ENCODE measurements at places on chromosomes 5 and 9. TPM values are rescaled to one million over a fixed set of nuclear protein-coding genes. Genes with fewer than 3 reads are reported as not detected.

DNA sequence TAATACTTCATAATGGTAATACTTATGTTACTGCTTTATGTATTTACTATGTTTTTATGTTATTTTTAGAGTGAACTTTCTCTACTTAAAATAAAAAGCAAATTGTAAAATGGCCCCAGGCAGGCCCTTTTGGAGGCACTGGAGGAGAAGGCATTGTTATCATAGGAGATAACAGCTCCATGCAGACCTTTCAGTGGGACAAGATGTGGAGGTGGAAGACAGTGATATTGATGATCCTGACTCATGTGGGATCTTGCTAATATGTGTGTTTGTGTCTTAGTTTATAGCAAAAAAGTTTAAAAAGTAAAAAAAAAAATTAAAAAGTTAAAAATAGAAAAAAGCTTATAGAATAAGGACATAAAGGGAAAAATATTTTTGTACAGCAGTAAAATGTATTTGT, 74.5 kb downstream of the IQGAP2 start:
- DNase-seq = no peak

SPTAN1 gene
- 249 TPM for total RNA-seq

- DNase-seq = no peak
These were observed 155.8 kb downstream of the ZNF608 start for GRCh38 chr5:124590686-124591085.

S1PR3 gene
- 3.4 TPM for total RNA-seq

- DNase-seq = no peak
These were observed 1.3 kb upstream of the DMRT3 start for GRCh38 chr9:974996-975739.

PPP1R2B gene
- total RNA-seq = 0.47 TPM

OLFML2A gene
- not detected for total RNA-seq

DNA sequence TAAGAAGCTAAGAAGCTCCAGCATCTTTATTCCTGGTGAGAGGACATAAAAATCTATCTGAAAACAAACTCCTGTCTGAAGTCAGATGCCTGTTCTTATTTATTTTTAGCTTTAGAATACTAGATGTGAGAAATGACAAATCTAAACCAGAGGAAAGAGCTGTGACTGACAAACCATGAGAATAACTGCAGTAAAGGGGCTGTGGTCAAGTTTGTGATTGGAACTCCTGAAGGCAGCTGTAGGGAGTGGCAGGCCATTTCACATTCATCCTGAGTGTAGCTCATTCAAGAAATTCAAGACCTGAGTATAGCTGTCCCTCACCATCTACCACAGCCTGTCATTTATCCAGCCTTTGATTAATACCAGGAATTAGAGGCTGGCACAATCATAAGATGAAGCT, 718.8 kb downstream of the BRINP1 start:
- DNase-seq = no peak

SYNPO gene
- not detected for total RNA-seq

- DNase-seq = no peak
These were observed 218.7 kb downstream of the IRX2 start for GRCh38 chr5:2532809-2533208.

ZNF169 gene
- total RNA-seq = 9.4 TPM

DNA sequence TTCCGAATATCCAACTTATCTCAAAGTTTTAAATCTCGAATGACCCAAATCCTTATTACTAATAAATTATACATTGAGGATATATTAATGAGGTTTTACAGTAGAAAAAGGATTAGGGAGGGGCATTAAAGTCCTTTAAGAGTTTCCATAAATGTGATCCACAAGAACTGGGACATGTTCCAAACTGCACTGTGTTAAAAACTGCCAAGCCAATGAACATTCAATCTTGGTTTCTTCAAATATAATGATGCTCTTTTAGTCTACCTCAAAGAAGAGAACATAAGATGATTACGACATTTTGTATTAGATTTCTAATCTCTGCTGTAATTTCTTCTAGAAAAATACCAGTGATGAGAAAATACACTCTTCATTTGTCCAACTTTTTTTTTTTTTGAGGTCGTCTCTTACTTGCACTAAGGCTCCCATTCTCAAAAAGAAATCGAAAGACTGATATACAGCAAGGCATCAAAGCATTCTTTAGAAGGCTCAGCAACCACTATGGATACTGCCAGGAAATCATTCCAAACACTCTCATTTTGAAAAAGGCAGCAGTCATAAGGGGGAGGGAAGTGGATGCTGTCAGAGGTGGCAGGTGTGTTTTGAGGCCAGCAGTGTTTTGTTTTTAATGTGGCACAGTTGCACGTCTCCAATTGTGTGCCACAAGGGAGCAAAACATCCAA, 1.7 kb downstream of the PTAR1 start:
- no peak for DNase-seq

DNA sequence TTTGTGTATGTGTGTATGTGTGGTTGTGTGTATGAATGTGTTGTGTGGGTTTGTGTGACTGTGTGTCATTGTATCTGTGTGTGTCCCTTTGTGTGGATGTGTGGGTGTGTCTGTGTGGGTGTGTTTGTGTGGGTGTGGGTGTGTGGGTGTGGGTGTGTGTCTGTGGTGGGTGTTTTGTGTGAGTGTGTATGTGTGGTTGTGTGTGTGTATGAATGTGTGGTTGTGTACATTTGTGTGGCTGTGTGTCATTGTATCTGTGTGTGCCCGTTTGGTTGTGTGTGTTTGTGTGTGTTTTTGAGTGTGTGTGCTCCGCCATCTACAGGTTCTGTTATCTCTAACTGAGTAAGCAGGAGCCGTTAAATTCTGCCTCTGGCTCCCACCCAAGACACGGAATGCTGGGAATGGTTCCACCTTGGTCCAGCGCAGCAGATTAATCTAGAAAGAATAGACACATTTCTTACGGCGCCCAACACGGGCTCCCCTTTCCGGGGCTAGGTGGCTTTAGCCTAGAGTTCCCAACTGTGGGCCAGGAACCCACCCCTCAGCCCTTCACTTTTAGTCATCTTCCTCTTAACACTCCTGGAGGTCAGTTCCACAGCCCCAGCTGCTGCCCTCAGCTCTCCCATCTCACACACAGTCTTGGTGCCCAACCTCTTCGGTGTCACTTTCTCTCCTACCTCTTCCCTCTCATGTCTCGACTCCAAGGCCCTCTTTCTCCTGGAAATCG, 197.1 kb downstream of the TTLL11 start:
- no peak for DNase-seq

GRCh38 chr5:169795338-169795737, 158.3 kb downstream of the DOCK2 start:
- no peak for DNase-seq

DNA sequence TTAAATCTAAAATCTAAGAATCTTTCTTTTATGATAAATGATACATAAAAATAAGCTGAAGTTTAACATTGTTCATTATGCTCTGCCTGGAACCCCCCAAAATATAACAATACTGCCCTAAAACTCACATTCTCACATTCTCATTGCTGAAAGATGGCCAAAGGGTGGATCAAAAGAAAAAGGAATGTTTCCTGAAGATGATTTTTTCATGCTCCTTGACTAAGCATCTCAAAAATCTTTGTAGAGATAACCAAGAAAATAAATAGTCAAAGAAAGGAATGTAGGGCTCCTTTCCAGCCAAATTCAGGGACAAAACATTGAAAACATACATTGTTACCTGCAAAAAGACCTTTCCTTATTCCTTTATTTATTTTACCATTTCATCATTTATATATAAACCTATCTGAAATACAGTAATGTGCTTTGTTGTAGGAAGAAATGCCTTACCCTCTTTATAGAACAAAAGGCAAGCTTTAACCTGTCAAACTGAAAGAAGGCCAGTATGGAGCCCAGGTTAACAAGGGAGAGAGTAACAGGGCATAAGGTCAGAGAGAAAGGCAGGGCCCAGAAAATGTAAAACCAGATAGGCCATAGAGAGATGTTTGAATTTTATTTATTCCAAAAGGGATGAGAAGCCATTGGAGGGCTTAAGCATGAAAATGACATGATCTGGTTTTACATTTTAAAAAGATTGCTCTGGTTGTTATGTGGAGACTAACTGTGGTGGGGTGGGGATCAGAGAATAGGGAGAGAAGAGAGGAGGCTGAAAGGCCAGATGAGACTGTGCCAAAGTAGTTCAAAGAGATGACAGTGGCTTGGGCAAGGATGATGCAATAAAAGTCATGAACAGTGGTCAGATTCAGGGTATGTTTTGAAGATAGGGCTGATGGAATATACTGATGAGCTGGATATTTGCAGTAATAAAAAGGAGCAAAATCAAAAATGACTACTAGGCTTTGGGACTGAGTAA, 37.3 kb upstream of the CDK5RAP2 start:
- no peak for DNase-seq

- no peak for DNase-seq
These were observed 229.6 kb upstream of the DAP start for GRCh38 chr5:10990634-10991033.

GRCh38 chr9:129166623-129167557, 11.2 kb downstream of the IER5L start:
- DNase-seq = peak; percentile 72

DNA sequence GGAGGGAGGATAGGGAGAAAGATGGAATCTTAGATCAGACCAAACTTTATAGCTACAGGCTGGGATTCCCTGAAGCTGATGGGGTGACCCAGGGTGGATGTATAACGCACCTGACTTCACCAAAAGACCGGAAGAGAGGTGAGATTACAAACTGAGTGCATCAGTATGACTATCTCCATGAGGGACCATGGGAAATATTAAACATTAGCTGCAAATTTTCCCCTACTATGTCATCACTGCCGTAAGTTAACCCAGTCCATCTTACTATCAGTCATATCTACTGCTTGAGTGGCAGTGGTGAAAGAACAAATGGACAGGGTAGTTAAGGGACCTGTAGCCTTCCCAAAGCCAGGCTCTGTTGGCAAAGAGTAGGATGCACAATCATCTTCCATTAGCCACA, 368.3 kb downstream of the EFNA5 start:
- no peak for DNase-seq

DNA sequence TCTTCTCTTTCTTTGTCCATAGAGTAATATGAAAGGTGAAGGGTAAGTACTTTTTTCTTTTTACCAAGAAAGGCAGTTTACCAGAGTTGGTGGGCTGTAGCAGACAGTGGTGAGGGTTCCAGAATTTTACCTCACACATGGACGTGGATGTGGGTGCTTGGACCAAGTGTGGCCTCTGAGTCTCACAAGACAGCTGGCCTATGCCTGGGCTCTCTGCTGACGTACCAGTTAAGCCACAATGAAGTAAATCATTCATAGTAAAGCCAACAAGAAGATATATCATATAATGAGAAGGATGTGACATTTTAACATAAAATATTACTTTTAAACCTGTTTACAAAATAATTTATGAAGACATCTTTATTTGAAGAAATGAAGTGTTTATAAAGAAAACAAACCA, 106.0 kb downstream of the PRKACG start:
- no peak for DNase-seq

DNA sequence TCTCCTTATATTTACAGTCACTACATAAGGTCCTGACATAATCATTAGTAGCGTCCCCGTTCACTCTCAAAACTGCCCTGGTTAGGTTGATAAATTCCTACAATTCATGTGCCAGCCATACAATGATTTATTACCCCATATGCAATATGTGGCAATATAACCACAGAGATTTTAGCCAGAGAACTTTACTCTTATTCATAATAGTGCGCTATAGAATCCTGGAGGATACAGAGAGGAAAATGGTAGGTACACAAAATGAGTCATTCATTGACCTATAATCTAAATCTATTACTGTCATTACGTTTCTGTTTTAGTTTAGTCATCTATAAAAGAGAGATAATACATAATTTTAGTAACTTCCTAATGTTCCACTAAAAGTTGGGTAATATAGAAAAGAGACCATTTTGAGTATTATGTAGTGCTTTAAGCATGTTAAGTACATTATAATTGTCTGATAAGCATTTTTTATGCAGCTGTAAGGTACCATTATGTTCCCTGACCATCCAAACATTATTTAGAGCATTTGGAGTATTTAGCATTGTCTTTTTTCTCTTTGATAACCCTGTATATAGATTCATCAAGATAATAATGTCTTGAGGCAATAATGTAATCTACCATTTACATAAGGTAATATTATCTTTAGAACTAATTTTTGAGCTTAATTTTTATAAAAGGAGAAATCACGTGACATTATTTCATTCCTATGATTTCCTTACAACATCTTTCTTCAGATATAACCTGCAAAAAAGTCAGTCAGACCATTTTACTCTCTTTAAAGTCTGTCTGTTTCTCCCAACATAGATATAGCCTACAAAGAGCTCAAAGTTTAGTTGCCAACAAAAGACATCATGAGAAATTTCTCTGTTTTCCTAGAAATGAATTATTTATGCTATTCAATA, 655.5 kb upstream of the ZNF608 start:
- DNase-seq = no peak

- no peak for DNase-seq
These were observed 667 bp downstream of the FBXO10 start for GRCh38 chr9:37575511-37575914.

GRCh38 chr9:27183131-27183530, 74.1 kb downstream of the TEK start:
- no peak for DNase-seq

SNCAIP gene
- not detected for total RNA-seq

DNA sequence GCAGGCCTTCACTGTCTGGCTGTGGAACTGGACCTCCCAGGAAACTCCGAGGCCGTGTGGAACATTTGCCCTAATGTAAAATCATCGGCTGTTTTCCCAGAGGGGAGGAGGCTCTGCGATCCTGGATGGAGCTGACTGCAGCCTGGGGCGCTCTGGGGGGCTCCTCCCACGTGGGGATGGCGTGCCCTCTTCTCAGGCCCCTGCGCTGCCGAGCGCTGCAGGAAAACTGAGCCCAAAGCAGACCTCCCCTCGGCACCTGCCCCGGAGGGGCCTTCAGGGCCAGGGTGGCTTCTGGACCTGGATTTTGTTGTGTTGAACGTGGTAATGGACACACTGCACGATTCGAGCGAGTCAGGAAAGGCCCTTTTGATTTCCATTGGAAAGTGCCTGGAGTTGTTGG, 23.9 kb downstream of the HNRNPH1 start:
- no peak for DNase-seq

DNA sequence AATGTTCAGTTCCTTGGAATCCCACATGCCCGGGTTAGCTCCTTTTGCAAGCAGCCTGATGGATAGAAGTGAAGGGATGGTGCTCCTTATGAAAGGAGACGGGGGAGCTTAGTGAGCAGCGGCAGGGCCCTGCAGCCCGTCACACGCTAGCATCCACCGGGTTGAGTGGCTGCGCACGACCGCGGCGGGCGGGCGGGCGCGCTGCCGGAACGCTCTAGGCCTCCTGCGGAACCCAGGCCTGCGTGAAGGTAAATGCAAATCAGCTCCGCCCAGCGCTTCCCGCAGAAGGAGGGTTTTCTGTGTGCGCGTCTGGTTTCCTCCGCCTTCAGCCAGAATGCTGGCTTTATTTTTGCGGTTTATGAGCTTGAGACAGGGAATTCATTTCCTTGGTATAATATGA, 19.8 kb downstream of the IL12B start:
- peak; percentile 68 for DNase-seq

DNA sequence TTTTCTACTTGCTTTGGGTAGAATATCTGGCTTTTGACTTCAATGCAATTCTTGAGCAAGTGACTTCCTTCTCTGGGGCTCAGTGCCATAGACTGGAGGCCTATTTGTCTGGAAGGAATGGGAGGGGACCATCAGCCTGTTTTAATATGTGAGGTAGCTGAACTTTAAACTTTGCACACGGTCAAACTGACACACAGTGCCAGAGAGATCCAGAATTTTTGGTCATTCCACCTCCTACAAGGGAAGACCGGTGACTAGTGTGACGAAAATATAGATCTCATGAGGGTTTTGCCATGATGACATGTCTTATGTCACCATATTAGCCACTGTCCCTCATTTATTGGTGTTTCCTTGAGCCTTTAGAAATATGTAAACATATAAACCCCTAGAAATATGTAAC, 44.6 kb upstream of the ZSWIM6 start:
- no peak for DNase-seq

- peak; percentile 85 for DNase-seq
These were observed 3.1 kb downstream of the IER5L start for GRCh38 chr9:129174724-129175514.
